ENCODE measurements at places on chromosomes 2 and 18.

DNA sequence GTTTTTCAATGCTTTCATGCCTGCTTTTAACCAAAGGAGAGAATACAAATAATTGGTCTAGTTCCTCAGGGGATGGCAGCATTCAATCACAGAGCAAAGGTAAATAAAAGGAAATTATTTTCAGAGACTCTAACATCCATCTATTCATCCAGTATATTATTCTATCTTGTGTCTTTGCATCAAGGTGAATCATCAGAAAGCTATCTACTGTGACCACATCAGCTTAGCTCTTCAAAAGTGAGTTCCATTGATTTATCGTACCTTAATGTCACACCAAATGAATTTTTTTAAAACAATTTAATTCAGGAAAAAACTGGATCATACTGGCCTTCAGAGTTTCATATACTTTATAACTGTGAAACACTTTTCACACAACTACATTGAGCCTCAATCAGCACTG lies 66.1 kb downstream of the CHN1 start:
- no peak for DNase-seq

- no peak for DNase-seq
These were observed 126.7 kb upstream of the MYCN start for GRCh38 chr2:15813481-15814266.

GRCh38 chr2:68282811-68283418 lies 30.6 kb upstream of the PPP3R1 start:
- peak; percentile 16 for DNase-seq

DNA sequence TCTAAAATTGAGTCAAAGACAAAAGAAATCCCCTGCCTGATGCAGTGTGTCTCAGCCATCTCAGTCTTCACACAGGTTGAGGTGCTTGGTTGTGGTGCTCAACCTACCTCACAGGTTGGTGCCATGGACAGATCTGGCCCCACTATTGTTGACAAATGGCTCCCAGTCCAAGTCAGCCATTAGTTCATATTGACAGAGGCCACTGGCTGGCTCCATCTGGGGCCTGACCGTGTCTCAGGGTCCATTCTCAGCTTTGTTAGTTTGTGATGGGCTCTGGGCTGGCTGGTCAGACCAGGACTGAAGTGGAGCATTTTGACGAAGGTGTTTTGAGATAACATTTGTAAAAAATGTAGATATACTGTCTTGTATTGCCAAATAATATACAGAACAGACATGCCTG lies 36.9 kb downstream of the MRPL33 start:
- DNase-seq: no peak

- DNase-seq: no peak
These were observed 495.7 kb upstream of the TCF4 start for GRCh38 chr18:56083523-56084287.

DNA sequence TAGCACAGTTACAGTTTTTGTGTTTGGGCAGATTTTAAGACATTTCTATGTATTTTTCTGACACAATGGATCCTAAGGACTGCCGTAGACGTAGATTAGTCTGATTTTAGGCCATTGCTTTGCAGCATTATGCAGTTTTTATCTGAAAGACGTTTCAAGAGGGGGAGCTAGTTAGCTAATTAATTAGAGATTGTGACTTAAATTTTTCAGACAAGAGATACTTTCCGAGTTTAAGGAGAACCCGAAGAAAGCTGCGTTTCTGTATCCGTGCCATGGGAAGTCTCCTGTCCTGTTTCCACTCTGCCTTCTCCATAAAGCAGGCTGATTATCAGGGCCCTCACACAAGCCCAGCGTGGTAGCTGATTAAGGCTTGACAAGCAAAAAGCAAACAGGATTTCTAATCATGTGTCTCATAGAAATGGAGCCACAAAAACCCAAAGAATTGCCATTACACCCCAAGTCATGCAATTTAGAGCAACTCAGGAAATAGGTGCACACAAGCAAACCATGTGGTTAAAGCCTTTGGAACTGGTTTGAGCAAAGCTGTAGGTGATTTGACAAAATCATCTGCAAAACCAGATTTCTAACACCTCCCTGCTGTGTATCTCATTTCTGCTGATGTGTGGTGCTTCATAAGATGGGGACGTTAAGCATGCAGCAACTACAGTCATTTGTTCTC lies 808.1 kb downstream of the RNF144A start:
- DNase-seq: peak; percentile 22

GRCh38 chr2:233882353-233882752 lies 14.2 kb upstream of the MSL3B start:
- DNase-seq: no peak

GRCh38 chr2:11417946-11418585 lies 47.9 kb downstream of the E2F6 start:
- DNase-seq: peak; percentile 57

DNA sequence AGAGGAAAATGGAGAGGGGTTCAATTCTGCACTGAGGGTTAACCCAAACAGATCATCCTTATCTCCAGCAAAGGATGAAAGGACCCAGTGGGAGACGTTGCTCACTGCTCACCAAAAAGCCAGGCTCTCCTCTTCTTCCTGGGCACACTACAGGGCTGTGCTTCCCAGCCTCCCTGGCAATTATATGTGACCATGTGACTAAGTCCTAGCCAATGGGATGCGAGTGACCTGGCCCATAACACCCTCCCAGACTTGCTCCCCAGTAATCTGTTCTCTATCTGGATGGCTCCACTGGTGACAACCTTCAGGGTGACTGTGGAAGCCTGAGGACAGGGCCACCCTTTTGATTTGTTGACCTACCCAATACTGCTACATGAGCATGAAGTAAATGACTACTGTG lies 10.9 kb upstream of the PRKCE start:
- DNase-seq: no peak

DNA sequence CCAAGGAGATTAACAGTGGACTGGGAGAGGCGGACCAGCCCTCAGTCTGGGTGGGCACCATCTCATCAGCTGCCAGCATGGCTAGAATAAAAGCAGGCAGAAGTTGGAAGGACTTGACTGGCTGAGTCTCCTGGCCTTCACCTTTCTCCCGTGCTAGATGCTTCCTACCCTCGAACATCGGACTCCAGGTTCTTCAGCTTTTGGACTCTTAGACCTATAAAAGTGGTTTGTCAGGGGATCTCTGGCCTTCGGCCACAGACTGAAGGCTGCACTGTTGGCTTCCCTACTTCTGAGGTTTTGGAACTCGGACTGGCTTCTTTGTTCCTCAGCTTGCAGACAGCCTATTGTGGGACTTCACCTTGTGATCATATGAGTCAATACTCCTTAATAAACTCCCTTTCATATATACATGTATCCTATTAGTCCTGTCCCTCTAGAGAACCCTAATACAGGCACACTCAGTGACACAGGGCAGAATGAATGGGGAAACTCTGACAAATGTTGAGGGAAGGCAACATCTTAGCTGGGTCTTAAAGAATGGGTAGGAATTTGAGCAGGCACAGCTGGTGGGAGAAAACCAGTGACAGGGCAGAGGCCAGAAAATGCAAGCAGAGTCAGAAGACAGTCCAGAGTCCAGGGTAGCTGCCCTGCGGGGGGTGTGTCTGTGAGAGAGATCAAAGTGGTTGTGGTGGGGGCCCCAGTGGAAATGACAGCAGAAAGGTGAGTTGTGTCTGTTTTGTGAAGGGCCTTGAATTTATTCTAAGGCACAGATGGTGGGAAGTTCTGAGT lies 108.1 kb upstream of the CD302 start:
- DNase-seq: no peak

DNA sequence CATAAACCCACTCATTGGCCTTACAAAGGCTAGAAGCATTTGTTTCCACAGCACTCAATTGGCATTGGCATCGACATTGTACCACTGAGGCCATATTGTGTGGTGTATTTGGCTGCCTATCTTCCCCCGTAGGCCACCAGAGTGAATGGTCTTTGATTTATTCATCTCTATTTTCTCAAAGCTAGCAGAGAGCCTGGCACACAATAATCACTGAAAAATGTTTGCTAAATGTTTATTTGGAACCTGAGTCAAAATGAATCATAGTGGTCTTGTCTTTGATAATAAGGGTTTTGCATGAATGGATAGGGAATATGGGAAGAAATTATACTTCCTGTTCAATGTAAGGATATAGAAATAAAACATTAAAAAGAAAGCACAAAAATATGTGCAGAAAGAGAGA lies 107.3 kb upstream of the SLC8A1 start:
- DNase-seq: no peak

DNA sequence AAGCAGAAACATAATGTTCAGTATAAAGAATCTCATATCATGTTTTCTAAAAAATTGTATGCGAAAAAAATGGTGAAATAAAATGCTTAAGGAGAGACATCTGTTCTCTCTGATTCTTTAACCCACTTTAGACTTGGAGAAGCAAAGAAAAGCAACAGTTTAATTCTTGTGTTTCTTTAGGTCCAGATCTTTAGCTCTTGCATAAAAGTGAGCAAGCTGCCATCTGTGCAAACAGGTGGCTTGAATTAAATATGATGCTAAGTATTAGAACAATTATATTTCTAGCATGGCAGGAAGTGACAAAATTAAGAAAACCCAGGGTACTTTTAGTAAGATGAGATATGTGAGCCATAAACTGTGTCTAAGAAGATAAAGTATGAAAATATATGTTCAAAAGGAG lies 1038.3 kb downstream of the DPP10 start:
- no peak for DNase-seq

DNA sequence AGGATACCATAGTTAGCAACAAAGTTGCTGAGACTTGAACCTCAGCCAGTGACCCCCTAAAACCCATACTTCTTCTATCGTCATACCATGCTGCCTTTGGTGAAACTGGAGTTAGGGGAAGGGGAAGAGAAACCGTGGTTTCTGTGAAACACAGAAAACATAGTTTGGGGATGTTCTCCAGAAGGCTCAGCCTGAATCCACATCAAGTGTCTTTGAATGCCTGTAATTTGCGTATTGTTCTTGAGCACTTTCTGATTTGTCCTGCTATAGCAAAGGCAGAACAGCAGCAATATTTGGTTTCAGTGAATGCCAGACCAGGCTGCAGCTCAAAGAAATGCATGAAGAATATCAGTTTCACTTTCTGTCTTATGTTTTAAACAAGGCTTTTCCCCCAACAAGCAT lies 258.7 kb downstream of the TTC32 start:
- no peak for DNase-seq

GRCh38 chr2:19460761-19461160 lies 102.3 kb upstream of the OSR1 start:
- no peak for DNase-seq

- DNase-seq: no peak
These were observed 466.1 kb downstream of the TGIF1 start for GRCh38 chr18:3916082-3916481.

DNA sequence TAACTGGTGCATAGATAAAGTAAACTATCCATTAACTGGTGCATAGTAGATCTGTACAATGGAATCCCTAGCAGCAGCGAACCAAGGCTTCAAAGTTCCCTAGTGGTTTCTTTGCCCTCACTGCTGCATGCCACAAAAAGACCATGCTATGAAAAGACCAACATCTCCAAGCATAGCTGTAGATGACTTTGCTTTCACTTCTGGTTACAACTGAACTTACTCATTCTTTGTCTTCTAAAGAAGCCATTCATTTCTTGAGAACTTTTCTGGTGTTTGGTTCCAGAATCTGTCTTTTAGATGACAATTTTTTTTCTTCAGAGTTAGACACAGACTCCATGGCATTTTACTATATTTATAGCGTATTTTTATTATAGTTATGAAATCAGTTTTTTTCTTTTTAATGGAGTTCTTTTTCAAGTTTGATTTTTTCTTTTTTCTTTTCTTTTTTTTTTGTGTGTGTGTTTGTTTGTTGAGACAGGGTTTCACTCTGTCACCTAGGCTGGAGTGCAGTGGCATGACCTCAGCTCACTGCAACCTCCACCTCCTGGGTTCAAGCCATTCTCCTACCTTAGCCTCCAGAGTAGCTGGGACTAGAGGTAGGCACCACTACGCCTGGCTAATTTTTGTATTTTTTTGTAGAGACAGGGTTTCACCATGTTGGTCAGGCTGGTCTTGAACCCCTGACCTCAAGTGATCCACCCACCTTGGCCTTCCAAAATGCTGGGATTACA lies 63.6 kb downstream of the SLC35F5 start:
- peak; percentile 17 for DNase-seq

- DNase-seq: no peak
These were observed 25.9 kb downstream of the HDAC4 start for GRCh38 chr2:239374896-239375277.

GRCh38 chr2:131590896-131591295 lies 63.2 kb downstream of the CCDC74A start:
- DNase-seq: no peak

DNA sequence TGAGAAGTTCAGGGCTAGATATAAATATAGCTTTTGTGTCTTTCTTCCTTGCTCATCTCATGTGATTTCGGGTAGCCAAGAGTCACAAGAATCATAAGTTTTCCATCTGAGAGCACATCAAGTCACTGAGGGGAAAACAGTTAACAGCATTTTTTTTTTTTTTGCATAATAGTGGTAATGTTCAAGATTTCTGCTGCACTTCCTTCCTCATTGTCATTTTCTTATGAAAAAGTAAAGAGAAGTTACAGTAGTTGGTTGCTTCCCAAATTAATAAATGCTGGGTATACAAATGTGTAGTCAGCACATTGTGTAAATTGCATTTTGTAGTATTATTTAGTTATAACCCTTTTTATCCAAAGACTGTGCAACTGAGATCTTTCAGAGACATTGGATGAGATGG lies 93.6 kb downstream of the ZEB2 start:
- DNase-seq: peak; percentile 92

DNA sequence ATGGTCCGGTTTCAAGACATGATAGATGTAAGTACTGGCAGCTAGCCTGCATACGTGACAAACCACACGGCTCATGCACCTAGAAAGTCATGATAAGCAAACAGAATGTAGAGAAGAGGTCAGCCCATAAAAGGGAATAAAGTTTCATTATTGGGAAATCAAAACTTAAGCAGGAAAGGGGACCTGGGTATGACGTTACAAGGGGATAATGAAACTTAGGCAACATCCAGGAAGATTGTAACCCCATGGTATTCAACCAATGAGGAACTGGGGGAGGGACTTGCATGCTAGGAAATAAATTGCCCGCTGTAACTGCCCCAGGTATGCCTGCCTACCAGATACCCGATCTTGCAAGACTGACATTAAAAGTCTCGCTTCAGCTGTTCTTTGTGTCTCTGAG lies 1679.0 kb downstream of the SUCLG1 start:
- DNase-seq: no peak

- DNase-seq: no peak
These were observed 114.4 kb downstream of the CTNNA2 start for GRCh38 chr2:79627237-79627636.

- no peak for DNase-seq
These were observed at the start of gene MGAT5 for GRCh38 chr2:134253804-134254203. MGAT5 (plus strand) TSS chr2:134254072; CDS start chr2:134254404, 332 bp downstream.

DNA sequence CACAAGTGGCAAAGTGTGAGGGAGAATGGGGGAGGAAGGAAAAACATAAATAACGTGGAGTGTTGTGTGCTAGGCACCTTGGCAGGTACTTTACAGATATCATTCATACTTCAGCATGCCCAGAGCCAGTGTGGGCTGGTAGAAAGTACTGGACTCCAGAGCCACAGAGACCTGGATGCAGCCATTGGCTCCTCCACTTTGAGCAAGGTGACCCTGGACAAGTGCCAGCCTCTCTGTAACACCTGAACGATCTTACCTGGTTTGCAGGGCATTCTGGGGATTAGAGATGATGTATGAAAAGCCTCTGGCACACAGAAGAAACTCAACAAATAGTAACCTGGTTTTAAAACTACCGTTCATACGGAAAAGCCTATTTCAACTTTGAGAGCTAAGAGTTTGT lies 6.3 kb downstream of the LOXHD1 start:
- DNase-seq: no peak
